SHP77 treated with DMSO at 0.1 percent for 48 hours (cell line): ENCODE measurements at places on chromosomes 13 and 19.

GRCh38 chr19:1970003-1970805, 29.2 kb downstream of the CSNK1G2 start:
- no peak for DNase-seq

DNA sequence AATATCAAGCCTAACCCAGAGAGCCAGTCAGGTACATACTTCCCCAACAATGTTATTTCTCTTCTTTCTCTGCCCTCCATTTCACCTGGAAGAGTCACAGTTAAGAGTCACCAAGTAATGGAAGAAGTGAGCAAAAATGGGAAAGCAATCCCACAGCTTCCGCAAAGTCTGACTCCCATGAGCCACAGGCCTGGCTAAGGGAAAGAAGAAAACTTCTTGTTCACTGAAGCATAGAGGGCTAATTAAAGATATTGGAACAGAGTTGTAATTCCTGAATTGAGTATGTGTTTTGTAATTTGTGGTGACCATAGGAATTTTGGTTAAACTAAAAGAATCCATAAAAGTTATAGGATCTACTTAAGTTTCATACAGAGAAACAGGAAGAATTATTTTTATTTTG, 830.9 kb upstream of the PCDH20 start:
- no peak for DNase-seq

- DNase-seq = no peak
Observed at GRCh38 chr13:20428666-20429644, 96.7 kb downstream of the CRYL1 start.

DNA sequence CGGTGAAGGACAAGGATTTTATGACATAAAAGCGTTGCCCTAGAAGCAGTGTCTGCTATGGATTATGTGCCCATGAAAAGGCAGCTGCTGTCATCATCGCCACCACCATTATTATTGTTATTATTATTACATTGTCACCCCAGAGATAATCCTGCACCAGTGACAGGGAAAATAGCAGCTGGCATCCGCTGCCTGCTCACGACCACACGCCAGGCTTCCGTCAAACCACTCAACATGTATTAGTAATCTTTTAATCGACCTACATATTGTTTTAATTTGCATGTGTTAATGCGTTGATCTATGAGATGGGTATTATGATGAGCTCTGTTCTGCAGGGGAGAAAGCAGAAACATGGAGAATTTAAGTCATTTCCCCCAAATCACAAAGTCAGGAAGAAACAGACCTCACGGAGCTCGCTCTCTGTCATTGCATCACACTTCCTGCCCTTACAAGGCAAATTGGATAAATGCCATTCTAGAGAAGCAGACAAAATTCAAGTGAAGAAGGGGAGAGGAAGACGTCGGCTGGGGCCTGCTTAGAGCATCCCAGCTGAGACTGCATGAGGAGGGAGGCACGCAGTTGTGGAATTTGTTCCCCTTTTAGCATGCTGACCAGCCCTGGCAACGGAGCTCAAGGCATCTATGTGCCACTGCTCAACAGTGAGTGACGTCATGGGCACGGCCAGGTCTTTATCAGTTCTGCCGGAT, at the start of gene FFAR3:
Gene FFAR3, plus strand, starts transcription at position 594 of the 707 bp plus-strand sequence. CDS start 431 bp downstream, outside the sequence.
- no peak for DNase-seq

- no peak for DNase-seq
Observed at GRCh38 chr13:27170221-27170515, 1.4 kb downstream of the USP12 start.

DNA sequence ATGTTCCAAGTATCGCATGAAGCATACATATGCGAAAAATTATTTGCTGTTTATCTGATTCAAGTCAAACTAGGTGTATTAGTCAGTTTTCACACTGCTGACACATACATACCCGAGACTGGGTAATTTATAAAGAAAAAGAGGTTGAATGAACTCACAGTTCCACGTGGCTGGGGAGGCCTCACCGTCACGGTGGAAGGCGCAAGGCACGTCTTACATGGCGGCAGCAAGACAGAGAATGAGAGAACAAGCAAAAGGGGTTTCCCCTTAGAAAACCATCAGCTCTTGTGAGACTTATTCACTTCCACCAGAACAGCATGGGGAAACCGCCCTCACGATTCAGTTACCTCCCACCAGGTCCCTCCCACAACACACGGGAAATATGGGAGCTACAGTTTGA, 13.0 kb upstream of the PROZ start:
- no peak for DNase-seq

- no peak for DNase-seq
Observed at GRCh38 chr13:31987535-31988170, 43.9 kb upstream of the FRY start.

- DNase-seq = no peak
Observed at GRCh38 chr19:6259312-6259861, 20.4 kb downstream of the MLLT1 start.

DNA sequence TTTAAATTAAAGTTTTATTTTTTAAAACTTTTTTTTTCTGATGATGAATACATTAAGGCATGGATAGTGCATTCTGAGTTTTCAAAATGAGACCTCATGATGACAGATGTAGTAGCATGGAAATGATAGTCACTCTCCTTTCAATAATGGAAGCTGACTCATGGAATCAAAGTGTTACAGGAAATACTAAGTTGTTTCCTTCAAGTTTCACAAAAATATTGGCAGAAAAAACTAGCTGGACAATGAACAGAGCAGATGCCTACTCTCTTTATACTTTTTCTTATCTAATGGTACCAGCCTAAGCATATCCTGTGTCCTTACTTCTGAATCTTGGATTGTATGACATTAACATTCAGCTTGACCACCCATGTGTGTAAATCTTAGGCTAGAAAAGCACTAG, 1337.3 kb downstream of the PCDH9 start:
- DNase-seq = no peak

DNA sequence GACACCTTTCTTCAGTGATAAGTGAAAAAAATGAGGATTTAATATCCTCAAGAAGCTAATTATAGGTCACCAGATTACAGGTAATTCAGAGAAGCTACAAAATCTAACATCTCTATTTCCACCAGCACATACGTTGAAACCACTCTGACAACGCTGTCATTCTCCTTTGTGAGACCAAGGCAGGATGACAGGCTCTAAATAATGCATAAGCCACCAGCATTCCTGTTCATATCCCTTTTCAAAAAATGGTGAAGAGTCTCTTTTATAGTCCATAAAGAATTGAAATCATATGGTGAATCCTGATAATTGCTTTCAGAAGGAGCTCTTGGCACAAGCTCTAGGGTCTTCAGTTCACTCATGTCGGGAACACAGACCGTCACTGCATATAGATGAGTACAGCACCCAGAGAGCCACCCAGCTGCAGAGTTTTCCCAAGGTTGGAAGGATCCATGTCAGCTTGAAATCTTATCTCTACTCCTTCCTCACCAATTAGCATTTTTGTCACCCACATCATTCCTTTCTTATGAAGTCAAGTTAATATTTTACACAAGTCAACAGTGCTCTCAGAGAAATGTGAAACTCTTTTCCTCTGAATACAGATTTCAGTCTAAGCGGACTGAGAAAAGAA, 431.4 kb downstream of the TBC1D4 start:
- DNase-seq = no peak

GRCh38 chr19:8089664-8090601, 37.4 kb downstream of the CCL25 start:
- DNase-seq = no peak

DNA sequence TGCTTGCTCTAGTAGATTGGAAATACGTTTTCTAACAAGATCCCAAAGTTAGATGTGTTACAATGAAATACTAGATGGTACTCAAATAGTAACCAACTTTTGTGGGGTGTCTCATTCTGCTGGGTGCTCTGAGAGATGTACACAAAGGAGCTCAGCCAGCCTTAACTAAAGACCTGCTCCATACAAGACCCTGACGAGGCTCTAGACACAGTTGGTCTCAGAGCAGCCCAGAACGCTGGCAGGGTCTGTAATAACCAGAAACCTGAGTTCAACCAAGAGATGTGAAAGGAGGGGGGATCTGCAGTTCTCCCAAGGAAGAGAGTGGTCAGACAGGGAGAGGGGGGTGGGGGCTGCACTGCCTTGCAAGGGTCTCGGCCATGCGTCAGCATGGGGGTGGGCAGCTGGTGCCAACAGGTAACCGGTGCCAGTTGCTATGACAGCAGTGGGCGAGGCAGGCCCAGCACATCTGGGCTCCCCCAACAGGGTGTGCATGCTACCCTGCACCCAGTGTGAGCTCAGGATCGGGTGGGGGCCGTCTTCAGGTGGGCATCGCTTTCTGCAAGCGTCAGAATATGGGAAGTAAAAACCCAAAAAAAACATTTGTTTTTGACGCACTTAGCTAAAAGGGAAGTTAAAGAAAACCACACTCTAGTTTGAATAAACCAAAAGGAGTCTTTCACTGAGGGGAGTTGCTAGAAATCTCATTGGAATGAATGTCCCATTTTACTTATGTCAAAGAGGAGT, 68.0 kb upstream of the GPR183 start:
- no peak for DNase-seq

GRCh38 chr13:101640788-101641400, 188.4 kb downstream of the ITGBL1 start:
- no peak for DNase-seq

DNA sequence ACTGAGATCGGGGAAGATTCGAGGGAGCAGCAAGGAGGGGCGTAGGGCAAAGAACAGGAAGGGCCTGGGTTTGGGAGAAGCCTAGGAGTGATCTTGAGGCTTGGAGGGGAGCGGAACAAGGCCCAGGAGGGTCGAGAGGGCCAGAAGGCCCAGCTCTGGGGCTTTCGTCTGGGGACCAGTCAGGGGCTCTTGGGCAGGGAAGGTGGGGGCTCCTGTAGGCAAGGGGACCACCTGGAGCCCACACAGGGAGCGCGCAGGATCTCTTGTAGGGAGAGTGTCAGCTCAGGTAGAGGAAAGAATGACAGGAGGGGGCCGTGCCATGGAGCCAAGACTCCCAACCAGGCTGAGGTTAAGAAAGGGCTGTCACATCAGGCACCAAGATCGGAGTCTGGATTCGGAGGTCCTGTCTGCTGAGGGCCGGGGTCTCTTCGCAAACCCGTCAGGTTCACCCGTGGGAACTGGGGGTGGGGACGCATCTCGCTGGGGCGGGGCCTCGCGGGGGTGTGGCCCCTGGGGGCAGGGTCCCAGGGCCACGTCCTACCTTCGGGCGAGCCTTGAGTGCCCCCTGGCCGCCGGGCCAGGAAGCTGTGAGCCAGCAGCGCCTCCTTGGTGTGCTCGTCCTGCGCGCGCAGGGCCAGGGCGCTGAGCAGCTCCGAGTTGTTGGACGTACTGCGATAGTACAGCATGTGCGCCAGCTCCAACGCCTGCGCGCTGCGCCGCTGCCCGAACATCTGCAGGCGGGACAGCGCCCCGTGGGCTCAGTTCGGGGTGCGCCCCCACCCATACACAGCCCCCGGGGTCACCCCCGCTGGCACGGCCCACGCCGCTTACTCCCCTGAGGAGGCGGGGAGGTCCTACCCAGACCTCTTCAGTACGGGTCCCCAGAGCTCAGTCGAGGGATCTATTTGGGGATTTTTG, 8.4 kb downstream of the EMP3 start:
- DNase-seq = peak; percentile 65

GRCh38 chr19:6752256-6753177, 13.0 kb downstream of the TRIP10 start:
- DNase-seq = no peak
